ENCODE measurements at places on chromosomes 5 and 9.

GRCh38 chr9:12853051-12853450, 78.2 kb downstream of the LURAP1L start:
- no peak for DNase-seq

DNA sequence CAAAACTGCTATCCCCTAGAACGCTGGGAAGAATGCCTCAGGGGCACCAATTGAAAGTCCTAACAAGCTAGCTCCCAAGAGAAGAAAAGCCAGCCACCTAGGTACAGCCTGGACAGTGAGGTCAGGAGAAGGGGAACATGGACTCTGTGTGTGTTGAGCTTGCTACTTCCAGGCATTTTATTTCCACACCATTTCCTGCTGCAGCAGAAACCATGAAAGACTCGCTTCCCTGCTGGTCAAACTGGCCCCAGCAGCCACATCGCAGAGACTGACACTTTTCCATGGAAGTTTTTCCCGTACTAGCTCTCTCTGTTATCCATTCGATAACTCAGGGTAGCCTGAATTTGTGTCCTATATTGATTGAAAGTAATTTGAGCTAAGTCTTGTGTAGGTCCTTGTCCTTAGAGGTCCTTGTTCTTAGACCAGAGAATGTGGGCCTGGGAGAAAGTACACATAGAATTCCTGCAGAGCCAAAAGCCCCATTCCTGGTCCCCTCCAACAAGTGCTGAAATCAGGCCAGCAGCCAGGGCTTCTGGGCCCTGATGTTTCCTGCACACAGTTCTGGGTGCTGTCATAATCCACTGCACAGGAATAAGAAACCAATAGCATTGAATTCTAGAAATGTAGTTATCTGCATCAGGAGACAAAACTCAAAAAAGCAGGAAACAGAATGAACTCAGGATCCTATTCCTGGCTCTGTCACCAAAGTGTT, 96.6 kb downstream of the BRINP1 start:
- no peak for DNase-seq

- no peak for DNase-seq
Measured at GRCh38 chr5:40134883-40135520, 544.7 kb upstream of the PTGER4 start.

GRCh38 chr5:156354571-156354970, 27.6 kb downstream of the SGCD start:
- DNase-seq = no peak

DNA sequence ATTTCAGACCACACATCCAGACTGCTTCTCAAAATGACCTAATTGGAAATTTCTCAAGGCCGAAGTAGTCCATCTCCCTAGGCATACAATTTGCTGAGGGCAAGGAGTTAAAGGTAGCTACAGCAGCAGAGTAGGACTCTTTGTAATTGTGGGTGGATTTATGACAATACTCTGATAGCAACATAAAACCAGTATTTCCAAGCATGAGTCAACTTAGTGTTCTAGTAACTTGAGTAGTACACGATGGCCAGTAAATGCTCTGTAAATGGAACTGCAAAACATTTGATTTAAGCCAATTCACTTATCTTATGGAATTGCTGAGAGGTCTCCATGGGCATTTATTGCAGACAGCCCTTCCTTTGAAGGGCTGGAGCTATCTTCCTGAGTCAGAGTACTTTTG, 352.2 kb downstream of the PLK2 start:
- no peak for DNase-seq

- DNase-seq = no peak
Measured at GRCh38 chr5:76941442-76941841, 11.4 kb upstream of the CRHBP start.

DNA sequence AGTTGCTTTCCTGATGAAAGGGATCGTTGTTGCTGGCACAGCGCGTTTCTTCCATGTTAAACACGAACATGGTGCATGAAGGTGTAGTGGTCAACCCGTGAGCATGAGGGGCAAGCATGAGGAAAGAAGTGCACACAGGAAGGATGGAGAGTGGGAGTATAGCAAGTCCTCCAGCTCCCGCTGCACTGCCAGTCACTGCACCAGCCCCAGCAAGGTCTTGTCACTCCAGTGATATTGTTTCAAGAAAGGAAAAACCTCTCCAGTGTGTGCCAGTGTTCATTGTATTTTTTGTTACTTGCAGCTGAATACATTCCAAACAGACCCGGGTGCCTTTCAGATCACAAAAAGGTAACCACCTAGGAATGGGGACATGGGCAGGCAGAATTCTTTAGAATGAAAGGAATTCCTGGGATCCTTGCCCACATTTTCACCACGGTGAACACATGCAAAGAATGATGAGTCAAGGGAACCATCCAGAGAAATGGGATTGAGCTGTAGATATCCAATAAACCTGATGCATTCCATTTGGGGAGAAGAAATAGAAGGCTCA, 186.3 kb downstream of the AOPEP start:
- DNase-seq = no peak

DNA sequence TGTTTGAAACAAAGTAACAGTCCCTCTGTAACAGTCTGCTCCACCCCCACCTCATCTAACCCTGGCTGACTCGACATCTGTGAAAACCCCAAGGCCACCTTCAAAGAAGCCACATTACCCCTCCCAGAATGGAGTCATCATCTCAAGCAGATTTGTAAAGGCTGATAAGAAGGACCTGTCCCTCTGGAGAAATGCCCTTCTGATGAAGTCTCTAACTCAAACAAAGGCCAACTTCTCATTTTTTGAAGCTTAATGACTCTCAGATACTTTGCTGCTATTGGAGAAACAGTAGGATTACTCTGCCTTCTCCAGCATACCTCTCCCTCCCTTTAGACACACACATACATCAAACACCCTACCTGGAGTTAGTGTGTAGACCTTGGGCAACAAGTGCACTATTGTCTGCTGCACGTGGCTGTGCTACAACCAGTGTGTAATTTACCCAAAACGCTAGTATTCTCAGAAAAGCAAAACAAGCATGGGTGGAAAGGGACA, 5.3 kb upstream of the SUSD1 start:
- peak; percentile 31 for DNase-seq
